ENCODE measurements at places on chromosomes 12 and 14. TPM values are rescaled to one million over a fixed set of nuclear protein-coding genes. Genes with fewer than 3 reads are reported as not detected.

GRCh38 chr14:69606258-69607184 lies 4.9 kb upstream of the SUSD6 start:
- no peaks in the 10 kb centered on the region for H3K27me3 ChIP-seq
- no peak overlapping the region for H3K4me3 ChIP-seq
- no peak for DNase-seq
- H3K4me1 ChIP-seq: peaks cover 32% of the 10 kb centered on the region
- H3K27ac ChIP-seq: peak overlapping the region; percentile 33

TAS2R42 gene
- total RNA-seq: not detected

DNA sequence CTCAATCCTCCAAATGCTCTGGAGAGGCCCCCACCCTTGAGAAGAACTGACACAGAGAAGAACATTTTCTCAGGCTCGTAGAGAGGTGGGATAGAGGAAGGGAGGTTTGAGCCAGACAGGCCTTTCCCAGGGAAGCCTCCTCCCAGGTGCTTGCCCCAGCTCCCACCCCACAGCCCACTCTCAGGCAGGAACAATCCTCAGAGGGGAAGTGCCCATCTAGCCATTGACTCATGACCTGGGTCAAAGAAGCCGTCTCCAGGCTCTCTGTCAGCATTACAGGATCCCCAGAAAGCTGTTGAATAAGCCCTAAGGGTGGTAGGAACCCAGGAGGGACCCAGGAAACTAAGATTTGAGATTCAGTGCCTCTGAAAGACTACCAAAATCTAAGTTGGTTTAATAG lies 3.8 kb downstream of the AQP6 start:
- DNase-seq: no peak
- no peaks in the 10 kb centered on the region for H3K4me1 ChIP-seq
- peaks cover 3% of the 10 kb centered on the region for H3K27me3 ChIP-seq

DNA sequence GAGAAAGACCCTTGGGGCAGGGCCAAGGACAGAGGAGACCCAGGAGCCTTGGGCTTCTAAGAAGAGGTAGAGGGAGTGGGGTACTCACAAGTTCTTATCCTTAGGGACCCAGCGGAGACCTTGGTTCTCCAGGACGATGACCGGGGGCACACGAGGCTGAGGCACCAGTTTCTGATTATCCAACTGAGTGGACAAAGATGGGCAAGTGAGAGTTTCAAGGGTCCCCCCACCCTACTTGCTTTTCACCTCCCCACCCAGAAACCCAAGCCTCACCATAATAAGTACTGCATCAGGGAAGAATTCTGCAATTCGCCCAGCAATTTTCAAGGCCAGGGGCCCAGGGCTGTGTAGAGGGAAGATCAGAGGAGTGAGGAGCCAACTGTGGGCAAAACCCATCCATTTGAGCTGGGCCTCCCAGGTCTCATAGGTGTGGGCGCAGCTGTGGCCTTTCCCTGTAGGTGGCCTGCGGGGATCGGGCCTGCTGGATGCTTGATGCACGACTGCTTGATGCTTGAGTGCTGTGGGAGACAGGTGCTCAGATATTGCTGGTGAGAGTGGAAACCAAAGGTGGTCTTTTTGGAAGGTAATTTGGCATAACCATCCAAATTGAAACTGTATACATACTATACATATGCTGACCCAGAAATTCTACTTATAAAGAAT lies 2.0 kb downstream of the EMC9 start:
- H3K36me3 ChIP-seq: peaks cover 51% of the 10 kb centered on the region
- peak overlapping the region; percentile 99 for H3K4me3 ChIP-seq
- no peaks in the 10 kb centered on the region for H3K27me3 ChIP-seq

GRCh38 chr12:98970210-98970609 lies 325.1 kb downstream of the APAF1 start:
- no peak for DNase-seq
- H3K4me3 ChIP-seq: no peak overlapping the region
- no peaks in the 10 kb centered on the region for H3K27me3 ChIP-seq
- H3K27ac ChIP-seq: no peak overlapping the region
- H3K4me1 ChIP-seq: no peaks in the 10 kb centered on the region
- H3K36me3 ChIP-seq: no peaks in the 10 kb centered on the region

RAB2B gene
- total RNA-seq: 20.5 TPM

Data from activated naive CD4-positive, alpha-beta T cell treated with anti-CD3 and anti-CD28 coated beads for 36 hours (primary cell).